ENCODE measurements at places on chromosomes 1 and 21.

GRCh38 chr1:111735321-111735720, 3.9 kb downstream of the INKA2 start:
- no peak for DNase-seq

GRCh38 chr1:185338719-185339622, 21.9 kb upstream of the IVNS1ABP start:
- peak; percentile 40 for DNase-seq

- peak; percentile 66 for DNase-seq
Measured at GRCh38 chr1:31762726-31763670, 1.1 kb downstream of the ADGRB2 start.

DNA sequence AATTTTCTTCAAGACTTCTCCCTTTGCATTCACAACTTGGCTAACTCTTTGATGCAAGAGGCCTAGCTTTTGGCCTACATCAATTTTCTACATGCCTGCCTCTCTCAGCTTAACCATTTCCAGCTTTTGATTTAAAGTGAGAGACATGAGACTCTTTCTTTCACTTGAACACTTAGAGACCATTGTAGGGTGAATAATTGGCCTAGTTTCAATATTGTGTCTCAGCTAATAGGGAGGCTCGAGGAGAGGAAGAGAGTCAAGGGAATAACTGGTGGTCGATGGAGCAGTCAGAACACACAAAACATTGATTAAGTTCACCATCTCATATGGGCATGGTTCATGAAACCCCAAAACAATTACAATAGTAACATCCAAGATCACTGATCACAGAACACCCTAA, 225.5 kb downstream of the TPR start:
- no peak for DNase-seq

GRCh38 chr1:205449750-205450443, 5.9 kb downstream of the BLACAT1 start:
- peak; percentile 57 for DNase-seq

DNA sequence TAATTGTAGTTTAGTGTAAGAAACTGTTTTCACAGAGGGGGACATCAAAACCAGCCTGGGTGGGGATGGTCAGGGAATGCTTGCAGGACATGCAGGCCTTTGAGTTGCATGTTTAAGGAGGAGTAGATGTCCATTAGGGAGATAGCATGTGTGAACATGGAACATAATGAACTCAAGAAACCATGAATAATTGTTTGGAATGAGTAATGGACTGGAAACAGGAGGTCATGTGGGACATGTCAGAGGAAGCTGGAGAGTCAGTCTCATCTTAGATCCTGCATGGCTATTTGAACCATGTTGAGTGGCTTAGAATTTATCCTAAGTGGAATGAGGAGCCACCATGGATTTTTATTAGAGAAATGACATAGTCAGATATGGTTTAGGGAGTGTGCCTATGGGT, 86.4 kb downstream of the RPE65 start:
- no peak for DNase-seq

DNA sequence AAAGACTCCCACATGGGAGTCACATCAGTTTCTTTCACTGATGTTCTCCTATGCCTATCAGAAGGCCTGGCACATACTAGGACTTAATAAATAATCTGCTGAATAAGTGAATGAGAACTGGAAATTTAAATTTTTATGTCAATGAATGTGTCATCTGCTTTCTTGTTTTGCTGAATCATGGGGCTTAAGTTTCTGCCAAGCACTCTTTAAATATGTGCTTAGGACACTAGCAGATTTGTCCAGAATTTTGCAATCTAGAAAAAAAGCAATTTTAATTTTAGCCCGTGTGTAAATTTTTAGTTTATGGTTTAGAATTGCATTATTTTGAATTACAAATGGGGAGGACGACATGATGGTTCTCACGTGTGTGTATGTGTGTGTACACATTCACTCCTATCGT, 803.1 kb downstream of the USP25 start:
- no peak for DNase-seq

GRCh38 chr1:12052008-12052573, 11.0 kb upstream of the TNFRSF8 start:
- peak; percentile 86 for DNase-seq

- no peak for DNase-seq
Measured at GRCh38 chr1:67441183-67441582, 11.0 kb upstream of the SERBP1 start.

DNA sequence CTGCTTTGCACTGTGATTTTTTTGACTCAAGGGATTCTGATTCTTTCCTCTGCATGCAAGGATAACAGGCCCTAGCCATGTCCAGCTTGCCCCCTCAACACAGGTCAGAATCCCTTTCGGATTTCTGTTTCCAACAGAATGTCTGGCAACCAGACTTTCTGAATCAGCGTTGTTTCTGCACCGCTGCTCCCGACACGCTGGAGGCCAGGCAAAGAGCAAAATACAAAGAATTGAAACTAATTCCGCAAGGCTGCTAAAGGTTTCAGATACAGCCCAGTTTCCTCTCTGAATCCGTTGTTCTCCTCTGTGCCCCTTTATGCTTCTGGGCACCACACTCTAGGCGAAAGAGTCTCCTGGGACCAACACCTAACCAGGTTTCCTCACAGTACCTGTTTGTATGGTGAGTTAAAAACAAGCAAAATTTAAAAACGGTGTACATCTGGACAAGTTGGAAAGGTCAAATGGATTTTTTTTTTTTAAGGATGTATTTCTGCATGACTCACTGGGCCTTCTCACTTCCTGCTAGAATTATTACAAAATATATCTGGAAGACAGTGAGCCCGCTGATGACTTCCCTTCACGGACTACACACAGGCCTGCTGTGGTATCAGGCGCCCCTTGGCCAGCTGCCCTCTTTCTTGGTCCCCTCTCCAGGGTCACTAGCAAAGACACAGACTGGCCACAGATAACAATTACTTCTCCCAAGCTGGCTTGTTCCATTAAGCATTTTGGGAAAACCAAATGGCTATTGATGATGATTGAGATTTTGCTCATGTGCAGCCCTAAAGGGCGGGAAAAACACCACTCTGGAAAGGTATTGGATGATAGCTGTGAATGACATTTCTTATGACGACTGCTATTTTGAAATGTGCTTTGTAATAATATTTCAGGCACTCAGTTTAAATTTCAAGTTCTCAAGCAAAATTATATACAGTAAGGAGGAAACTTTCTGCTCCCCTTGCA, 118.3 kb downstream of the TGFB2 start:
- DNase-seq, result no peak

DNA sequence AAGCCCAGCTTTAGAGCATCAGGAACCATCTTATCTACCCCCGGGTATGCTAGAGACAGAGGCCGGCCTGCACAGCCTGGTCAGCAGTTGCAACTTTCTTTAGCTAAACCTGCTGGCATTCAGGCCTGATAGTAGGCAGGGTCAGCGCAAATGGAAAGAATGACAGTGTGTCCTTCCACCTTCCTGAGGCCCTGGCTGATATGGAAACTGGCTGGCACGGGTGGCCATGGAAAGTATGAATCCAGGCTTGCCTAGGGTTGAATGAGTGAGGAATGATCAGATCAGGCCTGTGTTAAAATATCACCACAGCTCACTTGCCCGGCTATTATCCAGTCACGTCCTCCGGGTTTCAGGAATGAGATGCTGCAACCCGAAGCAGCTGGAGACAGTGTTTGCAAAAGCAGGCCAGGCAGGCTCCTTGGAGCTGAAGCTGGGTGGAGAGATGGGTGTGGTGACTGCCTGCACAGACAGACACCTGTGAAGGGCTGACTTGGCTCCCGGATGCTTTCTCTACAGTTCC, 34.7 kb downstream of the RCAN1 start:
- no peak for DNase-seq

DNA sequence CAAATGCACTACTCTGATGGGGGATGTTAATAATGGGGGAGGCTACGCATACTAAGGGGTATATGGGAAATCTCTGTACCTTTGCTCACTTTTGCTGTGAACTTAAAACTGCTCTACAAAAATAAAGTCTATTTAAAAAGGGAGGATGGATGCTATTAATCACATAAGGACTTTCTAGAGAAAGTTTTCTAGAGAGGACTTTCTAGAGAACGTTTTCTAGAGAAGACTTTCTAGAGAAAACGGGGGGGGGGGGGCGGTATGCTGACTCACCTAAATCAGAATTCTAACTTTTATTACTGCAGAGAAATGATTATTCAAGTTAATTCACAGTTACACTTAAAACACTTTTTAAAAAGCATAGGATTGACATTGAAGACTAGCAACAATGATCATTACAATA, 76.2 kb downstream of the USP1 start:
- DNase-seq, result no peak

GRCh38 chr1:53276153-53276901, 38.0 kb upstream of the MAGOH start:
- DNase-seq, result no peak

- DNase-seq, result no peak
Measured at GRCh38 chr21:36491209-36491910, 11.4 kb upstream of the CLDN14 start.

DNA sequence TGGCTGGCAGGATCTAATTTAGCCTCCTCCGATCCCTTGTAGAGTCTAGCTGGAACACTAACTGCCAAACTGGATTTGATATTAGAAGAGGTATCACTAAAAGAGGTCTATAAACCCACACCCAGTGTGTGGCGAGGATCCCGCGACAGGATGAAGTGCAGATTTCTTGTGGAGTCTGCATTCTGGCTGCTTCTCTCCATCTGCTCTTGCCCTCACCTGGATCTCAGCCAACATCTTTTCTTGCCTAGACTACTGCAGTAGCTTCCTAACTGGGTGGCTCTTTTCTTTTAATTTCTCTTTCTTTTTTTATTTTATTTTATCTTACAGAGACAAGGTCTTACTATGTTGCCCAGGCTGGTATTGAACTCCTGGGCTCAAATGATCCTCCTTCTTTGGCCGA, 48.9 kb upstream of the CAPZB start:
- no peak for DNase-seq

DNA sequence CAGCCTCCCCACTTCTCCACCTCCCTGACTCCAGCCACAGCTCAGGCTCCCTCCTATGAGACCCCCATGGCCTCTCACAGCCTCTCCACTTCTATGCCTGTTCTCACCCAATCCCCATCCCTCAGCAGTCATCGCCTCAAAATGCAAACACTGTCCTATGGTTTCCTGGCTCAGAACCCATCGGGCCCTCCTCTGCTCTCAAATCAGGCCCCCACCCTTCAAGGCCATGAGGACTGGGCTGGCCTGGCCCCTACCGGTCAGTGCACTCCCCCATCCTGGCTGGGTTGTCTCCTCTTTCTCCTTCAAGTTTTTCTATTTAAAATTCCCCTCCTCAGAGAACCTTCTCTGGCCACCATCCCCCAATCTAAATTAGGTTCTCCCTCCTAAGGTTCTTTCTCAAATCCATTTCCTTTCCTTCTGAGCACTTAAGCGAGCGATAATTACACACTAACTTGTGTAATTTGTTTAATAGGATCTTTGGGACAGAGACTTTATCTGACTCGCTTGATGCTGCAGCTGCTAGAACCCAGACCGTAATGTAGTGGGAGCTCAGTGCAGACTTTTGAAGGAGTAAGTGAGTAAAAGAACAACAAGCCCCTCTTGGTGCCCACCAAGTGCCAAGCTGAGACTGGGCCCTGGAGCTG, 347.2 kb downstream of the MATN1 start:
- no peak for DNase-seq

- no peak for DNase-seq
Measured at GRCh38 chr1:3115275-3116149, 46.5 kb downstream of the PRDM16 start.

- DNase-seq, result no peak
Measured at GRCh38 chr21:42160765-42161164, 58.2 kb upstream of the ABCG1 start.

DNA sequence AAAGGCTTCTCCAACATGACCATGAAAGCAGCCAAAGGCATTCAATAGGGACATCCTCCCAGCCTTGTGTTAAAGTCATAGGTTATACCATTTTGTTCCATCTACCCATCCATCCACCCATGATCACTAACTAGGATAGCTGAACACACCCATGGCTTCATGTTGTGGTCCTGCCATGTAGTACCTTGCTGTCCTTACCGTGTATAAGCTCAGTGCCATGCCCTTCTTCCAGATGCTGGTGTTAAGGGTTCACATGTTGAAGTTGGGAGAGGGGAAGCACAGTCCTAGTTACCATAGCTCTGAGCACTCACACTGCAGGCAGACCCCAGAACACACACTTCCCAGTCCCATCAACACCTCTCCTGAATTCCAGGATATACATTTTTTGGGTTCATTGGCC, 51.5 kb downstream of the ATP5PO start:
- DNase-seq, result no peak

- no peak for DNase-seq
Measured at GRCh38 chr1:99540744-99541143, 105.2 kb upstream of the PALMD start.

- DNase-seq, result peak; percentile 20
Measured at GRCh38 chr1:19858893-19859292, 23.3 kb upstream of the OTUD3 start.

DNA sequence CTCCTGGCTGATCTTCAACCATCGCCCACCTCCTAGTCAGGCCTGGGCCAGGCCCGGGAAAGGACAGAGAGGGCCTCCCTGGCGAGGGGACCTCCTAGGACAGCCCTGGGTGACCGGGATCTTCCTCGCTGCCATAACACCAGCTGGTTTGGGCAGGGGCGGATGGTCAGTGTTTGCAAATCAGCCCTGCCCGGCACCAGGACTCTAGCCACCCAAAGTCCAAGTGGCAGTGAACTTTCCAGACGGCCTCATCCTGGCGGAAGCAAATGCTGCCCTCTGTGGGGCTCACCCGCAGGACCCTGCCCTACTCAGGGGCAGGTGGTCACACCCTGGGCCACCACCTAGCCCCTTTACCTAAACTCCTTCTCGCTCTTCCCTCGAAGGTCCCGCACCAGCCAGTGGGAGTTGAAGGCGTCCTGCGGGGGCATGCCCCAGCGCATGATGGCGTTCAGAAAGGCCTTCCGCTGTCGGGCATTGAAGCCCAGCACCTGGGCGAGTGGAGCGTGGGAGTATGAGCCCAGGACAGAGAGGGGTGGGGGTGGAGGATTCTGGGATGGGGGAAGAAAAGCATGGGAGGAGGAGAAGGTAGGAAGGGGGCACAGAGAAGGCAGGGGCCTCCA, 55.3 kb downstream of the CHD5 start:
- no peak for DNase-seq

All from GM10248 (cell line).